Inflammatory macrophage (primary cell): ENCODE measurements at places on chromosomes 11 and 22.

GRCh38 chr11:10484461-10485180 is 29.6 kb downstream of the AMPD3 start:
- no peak for DNase-seq

DNA sequence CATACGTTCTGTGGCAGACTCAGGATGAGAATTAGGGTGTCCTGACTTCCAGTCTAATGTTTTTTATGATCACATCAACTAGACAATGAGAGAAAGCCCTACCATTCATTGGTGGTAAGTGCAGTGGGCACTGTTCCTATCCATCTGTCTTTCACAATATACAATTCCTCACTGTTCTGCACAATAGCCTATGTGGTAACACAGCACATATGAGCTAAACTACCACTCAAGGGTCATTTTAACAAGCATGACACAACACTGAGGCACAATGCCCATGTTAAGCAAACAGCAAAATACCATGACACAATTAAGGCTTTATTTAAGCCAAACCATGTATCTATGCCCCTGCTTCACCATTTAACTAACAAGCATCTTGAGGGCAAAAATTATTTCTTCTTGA is 52.3 kb downstream of the SIK3 start:
- DNase-seq: peak; percentile 65

DNA sequence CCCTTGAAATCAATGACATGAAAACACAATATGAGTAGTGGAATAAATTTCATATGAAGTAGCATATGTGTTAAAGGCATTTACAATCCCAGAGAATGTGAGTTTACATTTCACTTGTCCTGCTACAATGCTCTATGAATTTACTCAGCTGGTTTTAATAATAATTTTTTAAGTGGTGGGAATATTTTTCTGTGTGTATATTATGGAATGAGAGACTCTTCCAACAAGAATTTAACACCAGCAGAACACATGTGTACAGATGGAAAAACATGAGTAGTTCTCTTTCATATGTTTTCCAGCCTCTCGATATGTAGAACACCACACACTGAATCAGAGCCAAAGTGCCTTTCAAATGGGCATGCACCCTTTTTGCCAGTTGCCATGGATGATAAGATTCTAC is 170.4 kb downstream of the MAML2 start:
- no peak for DNase-seq

- DNase-seq: no peak
Measured at GRCh38 chr22:47996446-47996857, 1234.0 kb downstream of the TBC1D22A start.

DNA sequence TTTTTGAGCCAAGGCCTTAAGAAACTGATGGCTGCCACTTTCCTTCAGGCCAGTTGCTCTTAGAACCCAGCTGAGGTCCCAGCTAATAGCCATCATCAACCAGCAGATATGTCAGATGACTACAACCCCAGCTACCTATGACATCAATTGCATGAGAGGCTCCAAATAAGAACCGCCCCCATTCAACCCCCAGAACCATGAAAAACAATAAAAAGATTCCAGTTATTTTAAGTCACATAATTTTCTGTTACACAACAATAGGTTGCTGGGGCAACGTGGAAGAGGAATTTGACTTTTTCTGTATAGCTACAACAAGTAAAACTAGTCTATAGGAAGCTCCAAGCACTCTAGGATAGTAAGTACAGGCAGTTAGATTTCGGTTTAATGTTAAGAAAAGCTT is 216.3 kb upstream of the MTNR1B start:
- no peak for DNase-seq

DNA sequence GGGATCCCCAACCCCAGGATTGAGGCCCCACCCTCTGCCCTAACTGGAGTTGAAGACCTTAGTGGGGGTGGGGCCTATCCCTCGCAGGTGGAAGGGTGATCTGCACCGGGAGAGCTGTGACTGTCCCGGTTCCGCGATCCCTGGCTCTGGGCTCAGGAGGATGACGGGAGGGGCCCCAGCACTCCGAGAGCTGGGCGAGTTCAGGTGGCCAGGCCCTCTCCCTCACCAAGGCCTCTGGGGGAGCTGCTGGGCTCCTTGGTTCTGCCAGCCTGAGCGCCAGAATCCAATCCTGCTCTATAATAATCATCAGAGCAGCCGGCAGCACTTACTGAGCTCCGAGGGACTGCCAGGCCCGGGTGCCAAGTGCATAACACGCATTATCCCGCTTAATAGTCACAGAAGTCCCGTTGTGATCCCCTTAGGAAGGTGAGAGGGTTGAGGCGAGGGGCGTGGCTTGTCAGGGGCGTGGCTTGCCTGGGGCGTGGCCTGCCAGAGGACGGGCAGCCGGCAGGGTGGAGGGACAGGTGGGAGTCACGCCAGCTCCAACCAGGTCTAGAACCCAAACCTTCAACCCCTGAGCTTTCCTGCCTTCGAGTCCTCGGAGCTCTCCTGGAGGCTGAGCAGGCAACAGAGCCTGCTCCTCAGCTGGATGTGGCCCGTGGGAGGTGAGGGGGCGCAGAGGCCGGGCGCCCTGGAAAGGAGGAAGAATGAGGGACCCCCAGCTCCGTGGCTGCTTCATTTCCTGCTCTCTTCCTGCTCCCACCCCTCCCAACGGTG is 7.3 kb upstream of the SYT7 start:
- no peak for DNase-seq

- DNase-seq: no peak
Measured at GRCh38 chr11:134537296-134537695, 125.3 kb upstream of the B3GAT1 start.

GRCh38 chr11:17760102-17761029 is 25.8 kb downstream of the KCNC1 start:
- DNase-seq: peak; percentile 10

DNA sequence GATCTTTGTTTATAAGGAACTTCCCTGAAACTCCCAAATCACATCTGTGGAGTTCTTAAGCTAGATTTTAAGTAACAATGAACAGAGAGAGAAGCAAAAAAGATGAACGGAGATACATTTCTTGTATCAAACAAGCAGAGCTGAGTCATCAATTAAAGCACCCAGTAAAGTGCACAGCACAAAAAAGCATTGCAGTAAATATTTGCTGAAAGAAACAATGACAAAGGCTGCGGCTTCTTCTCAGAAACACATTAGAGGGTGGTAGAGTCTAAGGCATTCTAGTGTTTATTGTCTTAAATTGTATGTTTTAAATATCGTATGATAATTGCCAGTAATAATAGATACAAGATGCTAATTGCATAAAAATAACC is 941.6 kb upstream of the CHORDC1 start:
- no peak for DNase-seq

GRCh38 chr11:128941573-128942271 is 949 bp downstream of the TP53AIP1 start:
- no peak for DNase-seq

DNA sequence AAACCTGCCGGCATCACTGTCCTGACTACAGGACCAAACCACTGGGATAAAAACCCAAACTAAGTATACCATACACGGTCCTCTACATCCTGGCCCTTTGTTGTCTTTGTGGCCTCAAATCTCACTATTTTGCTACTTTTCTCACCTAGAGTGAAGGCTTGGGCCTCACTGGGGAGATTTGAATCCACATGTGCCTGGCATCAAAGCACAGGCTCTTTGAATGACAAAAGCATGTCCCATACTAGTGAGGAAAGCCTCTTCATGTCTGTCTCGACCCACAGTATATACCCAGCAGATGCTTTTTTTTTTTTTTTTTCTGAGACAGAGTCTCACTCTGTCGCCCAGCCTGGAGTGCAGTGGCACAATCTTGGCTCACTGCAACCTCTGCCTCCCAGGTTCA is 72.5 kb upstream of the DRD2 start:
- DNase-seq: no peak

- no peak for DNase-seq
Measured at GRCh38 chr11:19332476-19332875, 91.7 kb upstream of the E2F8 start.

- DNase-seq: no peak
Measured at GRCh38 chr11:43770173-43770572, 89.6 kb downstream of the HSD17B12 start.

- DNase-seq: no peak
Measured at GRCh38 chr22:17579535-17579981, 16.3 kb downstream of the SLC25A18 start.

- peak; percentile 53 for DNase-seq
Measured at GRCh38 chr11:36713715-36714114, 115.7 kb upstream of the RAG2 start.

DNA sequence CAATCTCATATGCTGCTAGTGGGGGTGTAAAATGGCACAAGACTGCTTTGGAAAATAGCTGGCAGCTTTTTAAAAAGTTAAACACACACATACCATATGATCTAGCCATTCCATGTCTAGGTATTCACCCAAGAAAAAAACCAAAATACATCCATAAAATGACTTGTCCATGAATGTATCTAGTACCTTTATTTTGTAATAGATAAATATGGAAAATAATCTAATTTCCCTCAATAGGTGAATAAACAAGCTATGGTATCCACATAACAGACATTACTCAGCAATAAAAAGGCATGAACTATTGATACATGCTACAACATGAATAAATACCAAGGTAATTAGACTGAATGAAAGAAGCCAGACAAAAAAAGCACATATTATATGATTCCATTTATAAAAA is 22.9 kb downstream of the RNF141 start:
- no peak for DNase-seq

DNA sequence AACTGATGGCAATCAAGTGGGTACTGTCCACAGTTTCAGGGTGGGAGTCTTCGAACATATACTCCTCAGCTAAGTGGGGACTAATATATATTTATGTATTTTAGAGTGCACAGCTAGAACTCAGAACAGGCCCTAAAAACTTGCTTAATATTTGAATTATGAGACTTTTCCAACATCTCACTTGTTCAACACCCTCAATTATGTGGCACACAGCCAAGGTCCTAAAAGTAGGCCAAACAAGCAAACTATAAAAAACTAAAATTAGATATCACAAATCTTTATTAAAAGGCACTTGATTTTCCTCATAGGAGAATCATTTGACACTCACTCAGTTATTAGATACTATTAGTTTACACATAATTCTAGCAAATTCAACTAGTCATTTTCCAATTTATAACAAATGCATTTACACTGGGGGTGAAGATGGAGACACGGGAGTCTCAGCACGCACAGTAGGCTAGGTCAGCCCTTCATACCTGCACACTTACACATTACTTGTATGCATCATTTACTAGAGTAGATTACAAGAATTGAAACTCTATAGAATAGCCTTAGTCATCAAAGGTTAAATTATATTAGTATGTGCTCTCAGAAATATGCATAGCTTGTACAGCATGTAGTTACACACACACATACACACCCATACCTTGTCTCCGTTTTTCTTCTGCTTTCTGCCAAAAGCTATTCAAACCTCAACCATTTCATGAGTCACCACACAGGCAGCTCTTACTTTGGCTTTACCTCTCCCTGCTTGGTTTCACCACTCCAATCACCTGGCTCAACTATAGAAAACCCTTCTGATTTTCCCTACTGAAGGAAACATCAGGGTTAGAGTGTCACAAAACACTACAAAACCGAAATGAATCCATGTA is 171.5 kb downstream of the SBF2 start:
- no peak for DNase-seq

DNA sequence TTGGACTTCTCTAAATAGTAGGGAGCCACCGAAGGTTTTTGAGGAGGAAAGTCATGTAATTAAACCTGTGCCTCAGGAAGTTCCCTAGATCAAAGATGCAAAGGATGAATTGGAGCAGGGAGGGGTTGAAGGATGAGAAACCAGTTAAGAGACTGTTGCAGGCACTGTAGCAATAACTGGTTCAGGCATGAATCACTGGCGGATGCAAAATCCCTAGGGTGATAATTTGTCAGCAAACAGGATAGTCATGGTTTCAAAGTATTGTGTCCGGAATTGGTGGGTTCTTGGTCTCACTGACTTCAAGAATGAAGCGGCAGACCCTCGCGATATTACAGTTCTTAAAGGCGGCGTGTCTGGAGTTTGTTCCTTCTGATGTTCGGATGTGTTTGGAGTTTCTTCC is 19.9 kb downstream of the TRIOBP start:
- DNase-seq: no peak

DNA sequence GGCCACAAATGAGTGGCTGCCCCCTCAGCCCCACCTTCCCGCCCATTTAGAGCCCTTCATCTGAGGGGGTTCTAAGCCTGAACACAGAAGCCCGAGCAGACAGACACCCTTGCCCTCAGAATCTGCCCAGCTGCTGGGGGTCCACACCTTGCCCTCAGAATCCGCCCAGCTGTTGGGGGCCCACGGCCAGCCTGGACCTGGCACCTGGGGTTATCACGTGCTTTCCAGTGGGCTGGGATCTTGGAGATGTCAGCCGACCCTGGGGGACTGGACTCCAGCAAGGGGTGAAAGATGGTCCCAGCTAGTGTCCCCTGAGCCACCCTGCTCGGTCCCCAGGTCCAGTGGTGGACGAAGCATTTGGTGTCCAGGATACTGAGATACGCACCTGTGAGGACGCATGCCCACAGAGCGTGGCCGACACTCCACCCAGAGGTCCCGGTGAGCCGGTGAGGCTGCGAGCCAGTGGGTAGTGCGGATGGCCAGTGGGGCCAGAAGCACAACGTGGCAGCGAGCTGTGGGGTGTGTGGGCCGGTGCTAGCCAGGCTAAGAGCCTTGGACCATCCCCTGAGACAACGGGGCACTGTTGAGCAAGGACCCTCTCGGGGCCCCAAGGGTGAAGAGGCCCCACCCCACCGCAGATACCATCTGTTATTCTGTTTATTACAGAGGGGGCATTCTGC is 3.1 kb upstream of the CTSD start:
- DNase-seq: no peak

DNA sequence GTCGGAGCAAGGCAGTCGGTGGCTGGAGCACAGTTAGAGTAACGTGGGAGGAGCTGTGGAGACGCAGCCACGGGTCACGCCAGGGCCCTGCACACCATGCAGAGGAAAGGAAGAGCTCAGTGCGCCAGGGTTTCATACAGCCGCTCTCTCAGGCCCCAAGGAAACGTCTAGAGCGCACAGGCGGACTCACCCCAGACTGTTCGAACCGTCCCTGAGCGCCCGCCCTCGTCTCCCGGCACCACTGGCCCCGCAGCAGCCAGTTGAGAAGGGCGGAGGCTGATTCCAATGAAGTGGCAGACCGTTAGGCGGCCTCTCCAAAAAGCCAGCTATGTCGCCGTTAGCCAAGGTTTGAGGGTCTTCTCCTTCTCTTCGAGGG is 483 bp upstream of the HYLS1 start:
- DNase-seq: peak; percentile 40

GRCh38 chr11:45847911-45848316 is 639 bp downstream of the CRY2 start:
- peak; percentile 40 for DNase-seq

DNA sequence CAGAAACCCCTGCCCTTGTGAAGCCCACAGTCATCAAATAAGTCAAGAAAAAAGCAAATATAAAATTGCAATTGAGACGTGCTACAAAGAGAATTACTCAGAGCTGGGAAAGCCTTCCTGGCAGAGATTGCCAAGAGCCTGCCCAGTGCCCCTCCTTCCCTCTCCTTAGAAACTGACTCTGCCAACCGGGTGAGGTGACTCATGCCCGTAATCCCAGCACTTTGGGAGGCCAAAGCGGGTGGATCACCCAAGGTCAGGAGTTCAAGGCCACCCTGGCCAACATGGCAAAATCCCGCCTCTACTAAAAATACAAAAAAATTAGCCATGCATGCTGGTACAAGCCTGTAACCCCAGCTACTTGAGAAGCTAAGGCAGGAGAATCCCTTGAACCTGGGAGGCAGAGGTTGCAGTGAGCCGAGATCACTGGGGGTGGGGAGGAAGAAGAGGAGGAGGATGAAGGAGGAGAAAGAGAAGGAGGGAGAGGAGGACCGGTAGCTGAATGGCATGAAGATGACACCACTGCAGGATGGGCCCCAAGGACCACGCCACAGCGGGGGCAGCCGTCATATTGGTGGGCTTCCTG is 76.1 kb upstream of the RTL6 start:
- no peak for DNase-seq
